ENCODE measurements at places on chromosomes 5 and 9.

- no peak for DNase-seq
These were observed 2085.7 kb upstream of the C9orf72 start for GRCh38 chr9:29659014-29659413.

- no peak for DNase-seq
These were observed 209.3 kb downstream of the DAB2IP start for GRCh38 chr9:121860744-121861143.

DNA sequence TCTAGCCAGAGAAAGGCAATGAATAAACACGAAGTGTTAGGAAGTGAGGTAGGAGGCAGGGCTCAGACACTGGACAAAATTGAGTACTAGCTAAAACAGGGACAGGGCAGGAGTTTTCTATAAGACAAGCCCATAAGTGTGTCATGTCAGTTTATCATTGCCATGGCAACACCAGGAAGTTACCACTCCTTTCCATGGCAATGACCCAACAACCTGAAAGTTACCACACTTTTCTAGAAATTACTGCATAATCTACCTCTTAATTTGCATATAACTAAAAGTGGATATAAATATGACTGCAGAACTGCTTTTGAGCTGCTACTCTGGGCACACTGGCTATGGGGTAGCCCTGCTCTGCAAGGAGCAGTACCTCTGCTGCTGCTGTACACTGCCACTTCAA, 442.5 kb upstream of the COX7C start:
- peak; percentile 20 for DNase-seq

DNA sequence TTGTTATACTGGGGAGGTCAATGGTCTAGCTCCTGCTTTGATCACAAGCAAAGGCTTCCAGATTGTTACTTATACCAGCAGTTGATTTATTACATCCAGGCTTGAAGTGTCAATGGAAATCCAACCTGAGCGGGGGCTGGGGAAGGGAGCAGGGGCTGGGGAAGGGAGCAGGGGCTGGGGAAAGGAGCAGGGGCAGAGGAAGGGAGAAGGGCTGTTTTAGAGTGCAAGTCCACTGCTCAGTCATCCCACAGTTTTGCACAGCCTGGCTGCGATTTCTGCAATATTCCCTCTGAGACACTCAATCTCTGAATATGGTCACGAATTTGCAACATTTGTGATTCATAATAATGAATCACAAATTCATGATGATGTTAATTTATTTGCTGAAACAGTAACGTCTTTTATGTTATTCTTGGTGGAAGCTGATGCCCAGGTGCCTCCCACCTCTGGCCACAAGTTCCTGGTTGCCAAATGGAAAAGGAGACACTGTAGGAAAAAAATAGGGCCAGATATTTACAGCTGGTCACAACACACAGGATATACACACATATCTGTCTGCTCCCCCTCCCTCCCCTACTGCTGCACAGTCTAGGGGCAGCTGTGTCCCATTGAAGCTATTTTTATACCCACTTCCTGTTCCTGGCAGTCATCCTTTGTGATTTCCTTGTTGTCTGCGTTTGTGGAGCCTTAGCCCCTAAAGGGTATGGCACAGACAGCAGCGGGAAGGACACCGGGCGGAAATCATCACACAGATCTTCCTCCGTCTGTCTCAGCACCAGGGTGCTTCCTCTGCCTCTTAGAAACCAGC, 325.1 kb downstream of the GADD45G start:
- no peak for DNase-seq

DNA sequence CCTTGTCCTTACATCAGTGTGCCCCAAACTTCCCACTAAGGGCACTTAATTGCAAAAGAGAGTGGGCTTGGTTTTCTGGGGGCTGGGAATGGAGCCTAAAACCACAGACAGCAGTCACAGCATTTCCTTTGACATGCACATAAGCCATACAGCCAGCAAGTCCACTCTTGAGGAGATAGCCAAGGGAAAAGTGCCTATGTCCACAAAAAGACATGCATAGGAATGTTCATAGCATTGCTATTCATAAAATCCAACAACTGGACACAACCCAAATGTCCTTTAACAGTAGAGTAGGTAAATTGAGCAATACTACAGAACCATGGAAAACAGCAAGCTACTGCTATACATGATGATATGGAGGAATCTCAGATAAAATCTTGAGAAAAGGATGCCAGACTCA, 11.7 kb upstream of the FAT2 start:
- DNase-seq, result no peak

- DNase-seq, result no peak
These were observed 9.0 kb downstream of the KIAA1958 start for GRCh38 chr9:112495614-112496013.

DNA sequence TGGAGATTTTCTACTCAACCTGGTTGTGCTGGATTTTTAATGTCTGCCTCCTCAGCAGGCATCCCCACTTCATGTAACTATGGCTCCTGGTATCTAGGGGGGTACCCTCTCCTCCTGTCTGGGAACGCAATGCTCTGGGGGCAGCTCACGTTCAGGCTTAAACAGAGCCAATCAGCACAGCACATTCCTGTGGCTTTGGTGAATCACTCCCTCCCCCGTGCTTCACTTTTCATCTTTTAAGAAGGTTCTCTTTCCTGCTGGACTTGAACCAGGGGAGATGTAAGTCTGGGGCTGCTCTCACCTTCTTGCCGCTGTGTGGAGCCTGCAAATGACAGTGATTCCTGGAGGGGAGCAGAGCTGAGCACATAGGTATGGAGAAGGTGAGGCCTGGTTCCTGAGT, 101.2 kb downstream of the MSX2 start:
- DNase-seq, result no peak

GRCh38 chr9:121765021-121765950, 113.9 kb downstream of the DAB2IP start:
- DNase-seq, result peak; percentile 45

GRCh38 chr9:125522328-125522725, 184.7 kb downstream of the MAPKAP1 start:
- no peak for DNase-seq

- peak; percentile 33 for DNase-seq
These were observed 16.6 kb downstream of the ARRDC3 start for GRCh38 chr5:91366551-91366950.

- no peak for DNase-seq
These were observed 99.0 kb downstream of the RALGPS1 start for GRCh38 chr9:127013597-127013996.

DNA sequence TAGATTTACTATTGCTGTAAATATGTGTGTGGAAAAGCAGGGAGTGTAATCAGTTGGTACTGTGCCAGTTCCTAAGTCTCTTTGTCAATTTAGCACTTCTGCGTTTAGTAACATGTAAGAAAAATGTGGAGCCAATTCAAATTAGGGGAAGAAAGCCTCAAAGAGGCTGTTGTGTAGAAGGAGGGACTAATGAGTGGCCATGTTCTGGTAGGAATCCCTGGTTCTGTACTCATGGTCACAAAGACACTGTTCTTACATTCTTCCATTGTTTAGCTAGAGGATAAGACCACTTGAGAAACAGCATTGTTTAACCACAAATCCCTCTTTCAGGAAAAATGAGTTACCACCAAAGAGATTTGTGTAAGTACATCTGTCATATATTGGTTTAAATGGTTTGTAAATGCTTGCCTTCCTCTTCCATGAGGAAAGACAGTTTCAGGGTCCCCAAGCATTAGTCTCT, 14.9 kb downstream of the ARHGEF28 start:
- DNase-seq, result peak; percentile 22

GRCh38 chr9:87792831-87793288, 66.9 kb downstream of the CTSL start:
- peak; percentile 79 for DNase-seq

GRCh38 chr5:178514851-178515418, 75.3 kb downstream of the COL23A1 start:
- DNase-seq, result no peak

- no peak for DNase-seq
These were observed 121.7 kb downstream of the ICE1 start for GRCh38 chr5:5544094-5544663.

DNA sequence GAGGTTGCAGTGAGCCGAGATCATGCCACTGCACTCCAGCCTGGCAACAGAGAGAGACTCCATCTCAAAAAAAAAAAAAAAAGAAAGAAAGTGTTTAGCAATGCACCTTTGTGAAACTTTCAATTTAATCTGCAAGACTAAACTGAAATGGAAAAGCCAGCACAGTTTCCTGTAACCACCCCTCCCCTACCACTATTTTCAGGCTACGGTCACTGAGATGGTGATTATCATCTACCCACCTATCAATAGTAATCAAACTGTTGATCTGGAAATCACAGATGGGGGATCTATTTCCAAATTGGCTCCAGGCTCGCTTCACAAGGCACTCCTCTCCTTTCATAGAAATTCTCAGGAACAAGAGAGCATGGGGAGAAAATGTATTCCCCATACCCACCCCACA, 30.6 kb upstream of the IL7R start:
- no peak for DNase-seq

DNA sequence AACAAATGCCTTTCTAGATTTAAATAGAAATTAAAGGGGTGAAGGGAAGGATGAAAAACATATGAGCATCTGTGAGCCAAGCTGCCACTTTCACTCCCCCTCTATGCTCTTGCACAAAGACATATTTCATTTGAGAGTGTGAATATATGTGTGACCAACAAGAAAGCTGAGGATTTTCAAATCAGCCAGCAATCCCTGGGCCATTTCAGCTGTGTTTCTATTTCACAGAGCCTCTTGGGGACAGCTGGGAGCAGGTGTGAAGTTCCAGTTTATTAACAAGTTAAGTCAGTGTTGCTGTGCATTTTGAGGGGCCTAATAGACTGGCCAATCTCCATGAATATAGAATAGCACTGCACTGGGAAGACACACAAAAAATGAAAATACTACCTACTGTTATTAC, 248.7 kb upstream of the RGMB start:
- DNase-seq, result no peak

DNA sequence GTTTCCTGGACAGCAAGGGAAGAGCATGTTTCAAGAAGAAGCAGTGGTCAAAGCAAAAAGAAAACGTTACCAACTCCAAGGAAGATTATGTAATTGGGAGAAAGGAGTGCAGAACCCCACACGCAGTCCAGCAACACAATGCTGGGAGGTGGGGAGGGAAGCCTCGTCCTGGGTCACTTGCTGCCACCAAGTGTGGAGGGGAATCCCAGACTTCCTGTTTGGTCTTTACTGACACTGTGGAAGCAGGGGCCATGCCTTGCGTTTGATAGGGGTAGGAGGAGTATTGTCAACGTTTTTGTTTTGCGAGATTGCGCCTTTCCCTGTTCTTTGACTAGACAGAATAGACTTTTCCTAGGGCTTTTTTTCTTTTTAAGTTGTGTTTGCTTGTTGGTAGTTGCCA, 421.0 kb downstream of the KDM4C start:
- DNase-seq, result no peak

- no peak for DNase-seq
These were observed 261.2 kb upstream of the FAM174A start for GRCh38 chr5:100273846-100274580.

DNA sequence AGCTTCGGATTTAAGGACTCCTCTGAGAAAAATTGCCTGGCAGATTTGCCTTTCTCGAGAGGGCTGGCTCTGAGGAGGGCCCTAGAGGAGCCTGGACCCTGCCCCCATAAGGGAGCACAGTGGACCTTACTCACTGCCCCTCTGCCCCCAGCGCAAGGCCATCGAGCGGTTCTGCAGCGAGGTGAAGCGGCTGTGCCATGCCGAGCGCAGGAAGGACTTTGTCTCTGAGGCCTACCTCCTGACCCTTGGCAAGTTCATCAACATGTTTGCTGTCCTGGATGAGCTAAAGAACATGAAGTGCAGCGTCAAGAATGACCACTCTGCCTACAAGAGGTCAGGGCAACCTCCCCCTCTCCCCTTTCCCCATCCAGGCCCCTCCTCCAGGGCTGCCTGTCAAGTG, 34.6 kb downstream of the CYFIP2 start:
- DNase-seq, result no peak

DNA sequence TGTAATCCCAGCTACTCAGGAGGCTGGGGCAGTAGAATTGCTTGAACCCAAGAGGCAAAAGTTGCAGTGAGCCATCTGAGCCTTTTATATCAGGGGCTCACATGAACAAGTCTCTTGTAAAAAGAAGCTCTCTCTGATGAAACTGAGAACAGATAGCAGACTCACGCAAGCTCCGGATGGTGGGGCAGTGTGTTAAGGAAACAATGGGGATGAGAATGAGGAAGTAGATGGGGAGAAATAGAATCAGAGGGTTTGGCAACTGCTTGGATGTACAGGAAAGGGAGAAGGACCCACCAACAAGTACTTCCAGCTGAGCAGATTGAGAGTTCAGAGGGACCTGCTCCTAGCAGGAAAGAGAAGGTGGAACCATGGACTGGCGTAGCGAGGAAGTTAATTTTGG, 18.6 kb downstream of the TMEM252 start:
- DNase-seq, result no peak

DNA sequence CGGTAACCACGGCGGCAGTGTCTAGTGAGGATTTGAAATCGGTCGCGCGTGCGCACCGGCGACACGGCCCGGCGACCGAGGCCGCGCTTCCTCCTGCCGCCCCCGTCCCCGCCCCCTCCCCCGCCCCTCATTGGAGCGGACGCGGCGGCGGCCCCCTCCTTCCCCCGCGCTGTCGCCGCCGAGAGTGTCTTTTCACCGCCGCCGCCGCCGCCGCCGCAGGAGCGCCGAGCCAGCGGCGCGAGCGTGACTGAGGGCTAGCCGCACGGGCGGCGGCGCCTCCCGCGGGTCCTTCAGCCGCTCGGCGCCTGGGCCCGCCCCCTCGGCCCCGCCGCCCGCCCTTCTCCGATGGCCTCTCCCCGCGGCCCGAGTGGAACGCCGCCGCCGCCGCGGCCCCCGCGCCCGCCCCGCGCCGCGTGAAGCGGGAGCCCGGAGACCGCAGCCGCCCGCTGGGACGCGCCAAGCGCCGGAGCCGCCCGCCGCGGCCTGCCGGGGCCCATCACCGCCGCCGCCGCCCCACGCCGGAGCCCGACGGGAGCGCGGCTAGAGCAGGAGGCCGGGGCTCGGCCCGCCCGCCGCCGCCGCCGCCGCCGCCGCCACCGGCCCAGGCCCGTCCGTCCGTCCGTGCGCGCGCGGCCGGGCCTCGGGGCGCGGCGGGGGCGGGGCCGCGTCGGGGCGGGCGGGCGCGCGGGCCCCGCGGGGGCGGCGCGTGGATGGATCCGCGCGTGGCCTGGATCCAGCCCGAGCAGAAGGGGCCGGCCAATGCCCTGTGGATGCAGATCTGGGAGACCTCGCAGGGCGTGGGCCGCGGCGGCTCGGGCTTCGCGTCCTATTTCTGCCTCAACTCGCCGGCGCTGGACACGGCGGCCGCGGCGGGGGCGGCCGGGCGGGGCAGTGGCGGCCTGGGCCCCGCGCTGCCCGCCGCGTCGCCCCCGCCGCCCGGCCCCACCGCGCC, at the start of gene TENT4A:
TSS of gene TENT4A (plus strand) at position 159 of the 952 bp plus-strand sequence. CDS start at position 711, 552 bp downstream.
- DNase-seq, result no peak

Data from SW 1271 (cell line).